ENCODE measurements at places on chromosomes 16 and 17. TPM values are rescaled to one million over a fixed set of nuclear protein-coding genes. Genes with fewer than 3 reads are reported as not detected.
A peak's percentile ranks its signal among the peaks of the same experiment; 100 is the strongest.

DNA sequence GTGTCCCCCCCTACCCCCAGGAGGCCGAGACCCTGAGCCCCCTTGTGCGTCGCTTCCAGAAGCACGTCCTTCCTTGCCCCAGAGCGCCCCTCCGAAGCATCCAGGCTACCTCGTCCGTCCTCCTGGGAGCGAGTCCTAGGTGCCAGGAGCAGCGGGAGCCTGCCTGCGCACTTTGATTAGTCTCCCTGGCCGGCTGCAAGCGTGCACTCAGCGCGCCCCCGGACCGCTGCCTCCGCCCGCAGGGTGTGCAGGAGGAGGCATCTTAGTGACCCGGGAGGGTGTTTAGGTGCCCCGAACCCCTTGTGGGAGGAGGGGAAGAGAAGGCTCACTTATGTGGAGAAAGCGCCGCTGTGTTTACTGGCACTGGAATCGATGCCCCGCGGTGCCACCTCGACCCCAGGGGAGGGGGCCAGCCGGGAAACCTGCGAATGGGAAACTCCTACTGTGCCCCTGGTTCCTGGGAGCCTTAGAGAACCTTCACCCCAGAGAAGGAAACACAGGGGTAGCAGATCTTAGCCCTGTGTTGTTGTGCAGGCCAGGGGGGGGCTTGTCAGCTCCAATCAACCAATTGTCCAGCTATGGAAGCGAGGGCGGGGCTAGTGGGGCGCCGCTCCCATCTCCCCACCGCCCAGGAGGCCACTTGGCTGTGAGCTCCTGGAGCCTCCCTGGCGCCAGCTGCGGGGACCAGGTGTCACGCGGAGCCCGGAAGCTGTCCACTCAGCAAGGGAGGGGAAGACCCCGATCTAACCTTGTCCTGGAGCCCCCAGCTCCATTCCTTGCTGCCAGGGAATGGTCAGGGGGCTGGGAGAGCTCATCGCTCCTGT is 922.8 kb upstream of the EEF2KMT start:
- H3K36me3 ChIP-seq = no peaks in the 10 kb centered on the region
- peaks cover 17% of the 10 kb centered on the region for H3K27me3 ChIP-seq
- no peaks in the 10 kb centered on the region for H3K4me1 ChIP-seq
- H3K4me3 ChIP-seq = no peak overlapping the region

- no peak overlapping the region for H3K27ac ChIP-seq
- no peak overlapping the region for H3K4me3 ChIP-seq
- no peak for DNase-seq
These were observed 1.1 kb downstream of the HEATR9 start for GRCh38 chr17:35867574-35867973.

DNA sequence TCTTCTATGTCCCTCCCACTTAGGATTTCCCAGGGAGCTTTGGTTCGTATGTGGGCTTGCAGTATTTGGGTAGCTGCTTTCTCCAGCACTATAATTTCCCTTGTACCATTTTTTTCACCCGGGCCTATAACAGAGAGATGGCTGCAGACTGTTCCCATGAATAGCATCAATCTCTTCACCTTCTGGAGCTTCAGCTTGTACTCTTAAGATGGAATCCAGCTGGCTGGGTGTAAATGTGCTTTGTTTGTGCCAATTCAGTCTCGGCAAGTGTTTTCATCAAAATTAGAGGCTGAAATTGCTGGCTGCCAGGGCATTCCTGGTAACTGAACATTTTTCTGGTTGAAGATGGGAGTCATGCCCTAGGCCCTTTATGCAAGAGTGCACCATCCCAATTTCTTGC is 12.2 kb upstream of the CPD start:
- H3K4me1 ChIP-seq = peaks cover 53% of the 10 kb centered on the region
- DNase-seq = no peak
- no peak overlapping the region for H3K4me3 ChIP-seq
- H3K36me3 ChIP-seq = no peaks in the 10 kb centered on the region
- H3K27ac ChIP-seq = no peak overlapping the region

- H3K4me1 ChIP-seq = no peaks in the 10 kb centered on the region
- peaks cover 9% of the 10 kb centered on the region for H3K27me3 ChIP-seq
- no peak overlapping the region for H3K27ac ChIP-seq
- DNase-seq = no peak
These were observed 69.4 kb downstream of the SLC6A2 start for GRCh38 chr16:55725055-55725777.

DNA sequence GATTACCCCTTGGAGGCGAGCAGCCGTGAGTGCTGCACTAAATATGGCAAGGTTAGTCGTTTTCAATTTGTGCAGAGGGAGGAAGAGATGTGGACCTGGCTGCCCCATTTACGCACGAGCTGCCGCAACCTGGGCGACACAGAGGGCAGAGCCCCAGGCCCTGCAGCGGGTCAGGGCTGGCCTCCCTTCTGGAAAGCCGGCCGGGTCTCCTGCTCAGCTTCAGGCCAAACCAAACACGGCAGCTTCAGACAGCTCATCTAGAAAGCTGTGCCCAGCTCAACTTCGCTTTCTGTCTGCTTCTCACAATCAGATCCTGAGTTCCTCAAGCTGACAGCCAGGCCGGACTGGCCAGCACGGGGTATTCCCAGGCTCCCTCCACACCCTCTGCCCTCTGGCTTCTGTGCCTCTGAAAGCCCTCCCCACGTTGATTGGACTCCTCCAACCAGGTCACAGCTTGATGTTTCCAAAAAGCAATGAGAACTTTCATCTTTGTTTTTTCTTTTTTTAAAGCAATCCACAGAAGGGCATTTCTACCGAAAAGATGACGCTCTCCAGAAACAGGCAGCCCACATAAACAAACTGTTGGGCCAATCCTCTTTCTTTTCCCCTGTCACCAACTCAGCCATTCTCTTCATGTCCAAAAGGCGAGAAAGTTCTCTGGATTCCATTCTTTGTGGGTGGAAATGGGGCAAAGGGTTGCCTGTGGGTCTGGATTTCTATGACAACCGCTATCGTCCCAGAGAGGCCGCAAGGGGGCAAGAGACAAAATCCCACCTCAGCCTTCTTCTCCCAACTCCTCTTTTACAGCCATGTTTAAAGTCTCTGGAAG is 189.0 kb downstream of the ZFHX3 start:
- no peaks in the 10 kb centered on the region for H3K4me1 ChIP-seq
- DNase-seq = no peak
- no peak overlapping the region for H3K27ac ChIP-seq
- H3K36me3 ChIP-seq = no peaks in the 10 kb centered on the region

DNA sequence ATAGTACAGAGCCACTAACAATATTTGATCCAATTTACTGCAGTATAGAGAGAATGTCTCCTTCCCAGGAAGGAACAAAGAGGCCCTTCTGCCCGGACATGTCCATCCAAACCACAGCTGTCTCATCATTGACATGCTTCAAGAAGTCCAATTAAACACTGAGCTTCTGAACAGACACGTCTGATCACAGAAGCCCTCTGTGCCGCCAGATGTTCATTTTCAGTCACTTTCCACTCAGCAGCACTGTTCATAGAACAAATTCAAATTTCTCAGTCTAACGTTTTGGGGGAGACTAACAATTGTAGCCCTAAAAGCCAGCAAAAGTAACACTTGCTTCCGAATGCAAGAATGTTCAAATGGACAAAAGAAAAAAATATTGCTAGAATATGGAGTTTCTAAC is 15.3 kb downstream of the ZC3H7A start:
- peak overlapping the region; percentile 8 for H3K4me3 ChIP-seq
- DNase-seq = no peak
- no peaks in the 10 kb centered on the region for H3K27me3 ChIP-seq
- peak overlapping the region; percentile 98 for H3K27ac ChIP-seq

- peaks cover 20% of the 10 kb centered on the region for H3K27me3 ChIP-seq
- H3K4me3 ChIP-seq = no peak overlapping the region
- no peaks in the 10 kb centered on the region for H3K36me3 ChIP-seq
- H3K27ac ChIP-seq = no peak overlapping the region
- no peak for DNase-seq
- no peaks in the 10 kb centered on the region for H3K4me1 ChIP-seq
These were observed 27.4 kb upstream of the ZNF423 start for GRCh38 chr16:49883076-49884014.

DNA sequence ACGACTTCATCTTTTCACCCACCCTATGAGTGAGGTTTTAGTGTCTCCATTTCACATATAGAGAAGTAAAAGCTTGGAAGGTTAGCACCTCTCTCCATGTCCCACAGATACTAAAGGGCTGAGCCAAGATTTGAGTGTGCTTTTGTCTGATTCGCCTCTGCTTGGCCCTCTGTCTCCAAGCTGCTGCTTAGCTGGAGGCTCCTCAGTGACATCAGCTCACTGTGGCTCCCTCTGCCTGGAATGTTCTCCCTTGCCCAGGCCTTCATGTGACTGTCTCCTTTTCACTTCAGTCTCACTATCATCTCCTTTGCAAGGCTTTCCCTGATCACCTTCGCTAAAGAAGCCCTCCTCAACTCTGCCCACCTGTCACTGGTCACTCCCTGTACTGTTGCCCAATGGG is 84.5 kb upstream of the HSBP1 start:
- H3K36me3 ChIP-seq = no peaks in the 10 kb centered on the region
- H3K27ac ChIP-seq = no peak overlapping the region
- no peaks in the 10 kb centered on the region for H3K4me1 ChIP-seq

DNA sequence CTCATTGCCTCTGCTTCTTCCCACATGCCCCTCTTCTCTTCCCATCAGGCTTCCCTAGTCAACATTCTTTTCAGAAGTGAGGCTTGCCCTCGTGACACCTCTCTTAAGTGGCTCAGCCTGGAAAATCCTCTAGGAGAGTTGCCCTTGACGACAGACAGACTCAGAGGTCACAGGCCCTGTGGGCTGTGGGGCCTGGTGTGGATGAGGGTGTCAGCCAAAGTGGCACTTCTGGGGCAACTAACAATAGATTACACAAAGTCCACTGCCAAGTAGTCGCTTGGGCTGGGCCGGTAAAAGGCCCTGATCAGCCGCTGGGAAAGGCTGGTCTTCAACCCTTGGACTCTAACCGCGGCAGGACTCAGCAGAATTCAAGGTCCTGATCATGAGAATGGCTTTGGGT is 33.7 kb upstream of the METTL16 start:
- no peaks in the 10 kb centered on the region for H3K27me3 ChIP-seq
- no peak overlapping the region for H3K4me3 ChIP-seq
- no peaks in the 10 kb centered on the region for H3K4me1 ChIP-seq
- no peaks in the 10 kb centered on the region for H3K36me3 ChIP-seq

- H3K27me3 ChIP-seq = no peaks in the 10 kb centered on the region
- no peaks in the 10 kb centered on the region for H3K36me3 ChIP-seq
- H3K4me1 ChIP-seq = peaks cover 26% of the 10 kb centered on the region
- no peak overlapping the region for H3K4me3 ChIP-seq
These were observed 42.3 kb downstream of the WSB1 start for GRCh38 chr17:27336184-27336583.

DNA sequence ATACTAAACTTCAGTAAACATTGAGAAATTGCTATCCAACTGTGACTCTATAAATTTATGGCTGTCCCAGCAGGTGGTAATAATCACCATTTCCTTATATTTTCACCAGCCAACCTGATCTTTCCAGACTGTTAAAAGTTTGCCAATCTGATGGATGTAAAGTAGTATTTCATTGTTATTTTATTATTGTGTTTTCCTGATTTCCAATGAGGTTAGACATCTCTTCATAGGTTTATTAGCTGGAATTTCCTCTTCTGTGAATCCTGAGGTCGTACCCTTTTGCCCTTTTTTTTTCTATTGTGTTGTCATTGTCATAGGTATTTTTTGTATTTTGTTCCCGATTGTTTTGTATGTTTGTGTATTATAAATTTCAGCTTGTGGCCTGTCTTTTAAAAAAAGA is 31.7 kb downstream of the BMERB1 start:
- H3K4me3 ChIP-seq = no peak overlapping the region
- H3K27ac ChIP-seq = no peak overlapping the region
- H3K36me3 ChIP-seq = no peaks in the 10 kb centered on the region
- H3K27me3 ChIP-seq = no peaks in the 10 kb centered on the region
- DNase-seq = no peak
- H3K4me1 ChIP-seq = no peaks in the 10 kb centered on the region

GRCh38 chr16:54590836-54591235 is 304.2 kb upstream of the IRX3 start:
- H3K4me3 ChIP-seq = no peak overlapping the region
- no peaks in the 10 kb centered on the region for H3K36me3 ChIP-seq
- no peak overlapping the region for H3K27ac ChIP-seq

DNA sequence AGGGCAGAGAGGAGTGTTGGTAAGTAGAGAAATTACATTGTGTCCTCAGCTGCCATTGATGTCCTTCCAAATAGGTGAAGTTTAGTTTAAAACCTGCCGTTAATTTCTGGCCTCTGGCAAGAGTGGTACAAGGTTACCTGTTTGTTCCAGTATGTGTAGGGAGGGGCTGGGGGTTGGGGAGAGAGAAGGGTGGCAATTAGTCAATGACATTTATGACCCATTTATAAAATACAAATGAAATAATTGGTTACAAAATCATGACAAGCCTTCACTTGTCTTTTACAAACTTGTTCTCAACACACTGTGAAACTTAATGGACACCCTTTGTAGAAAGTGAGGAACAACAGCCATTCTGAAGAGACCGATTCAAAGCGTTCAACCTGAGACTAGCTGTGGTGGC is 281.0 kb downstream of the FTO start:
- DNase-seq = no peak
- H3K4me1 ChIP-seq = no peaks in the 10 kb centered on the region
- peaks cover 2% of the 10 kb centered on the region for H3K36me3 ChIP-seq
- no peaks in the 10 kb centered on the region for H3K27me3 ChIP-seq
- no peak overlapping the region for H3K4me3 ChIP-seq
- H3K27ac ChIP-seq = no peak overlapping the region

DNA sequence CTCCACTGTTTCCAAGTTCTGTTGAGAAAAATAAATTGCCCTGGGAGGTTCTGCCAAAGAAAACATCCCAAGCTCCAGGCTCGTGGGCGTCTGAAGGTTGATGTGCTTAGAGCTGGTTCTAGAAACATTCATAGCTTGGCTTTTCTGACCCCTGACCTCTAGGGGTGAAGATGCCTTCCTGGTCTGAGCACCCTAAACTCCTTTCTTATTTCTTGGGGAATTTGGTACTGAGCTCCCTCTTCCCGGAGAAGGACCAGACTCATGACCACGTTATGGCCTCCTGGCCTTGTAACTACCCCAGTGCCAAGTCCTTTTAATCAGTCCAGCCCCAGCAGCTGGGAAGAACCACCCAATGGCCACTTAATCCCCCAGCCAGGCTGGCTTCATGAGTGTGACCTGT is 66.4 kb downstream of the MYH11 start:
- no peak for DNase-seq
- H3K4me1 ChIP-seq = no peaks in the 10 kb centered on the region
- no peaks in the 10 kb centered on the region for H3K36me3 ChIP-seq
- H3K27ac ChIP-seq = no peak overlapping the region
- no peak overlapping the region for H3K4me3 ChIP-seq

DNA sequence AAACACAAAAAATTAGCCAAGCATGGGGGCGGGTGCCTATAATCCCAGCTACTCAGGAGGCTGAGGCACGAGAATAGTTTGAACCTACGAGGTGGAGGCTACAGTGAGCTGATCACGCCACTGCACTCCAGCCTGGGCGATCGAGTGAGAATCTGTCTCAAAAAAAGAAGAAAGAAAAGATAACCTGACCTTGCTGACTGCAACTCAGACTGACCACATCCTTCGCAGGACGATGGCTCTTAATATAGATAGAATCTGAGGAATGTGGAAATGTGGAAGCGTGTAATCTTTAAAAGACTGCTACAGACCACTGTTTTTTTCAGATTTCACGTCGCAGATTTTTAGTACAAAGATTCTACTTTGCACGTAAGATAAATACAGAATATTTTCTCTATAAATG is 37.8 kb downstream of the KLHDC4 start:
- H3K4me3 ChIP-seq = no peak overlapping the region
- H3K27me3 ChIP-seq = no peaks in the 10 kb centered on the region
- DNase-seq = no peak
- H3K36me3 ChIP-seq = peaks cover 49% of the 10 kb centered on the region
- peaks cover 5% of the 10 kb centered on the region for H3K4me1 ChIP-seq

Gene ASPSCR1
- total RNA-seq = 33.6 TPM

Gene GIT1
- 35.5 TPM for total RNA-seq

Gene ZSWIM7
- 10.8 TPM for total RNA-seq

Gene CCDC78
- 1.3 TPM for total RNA-seq

Gene CTRB2
- not detected for total RNA-seq

Gene KCTD13
- total RNA-seq = 25.8 TPM

Measured in activated naive CD4-positive, alpha-beta T cell treated with anti-CD3 and anti-CD28 coated beads for 36 hours (primary cell).